ENCODE measurements at places on chromosomes 12 and 14.

- DNase-seq = no peak
These were observed 114.7 kb downstream of the FBXL14 start for GRCh38 chr12:1479645-1480044.

DNA sequence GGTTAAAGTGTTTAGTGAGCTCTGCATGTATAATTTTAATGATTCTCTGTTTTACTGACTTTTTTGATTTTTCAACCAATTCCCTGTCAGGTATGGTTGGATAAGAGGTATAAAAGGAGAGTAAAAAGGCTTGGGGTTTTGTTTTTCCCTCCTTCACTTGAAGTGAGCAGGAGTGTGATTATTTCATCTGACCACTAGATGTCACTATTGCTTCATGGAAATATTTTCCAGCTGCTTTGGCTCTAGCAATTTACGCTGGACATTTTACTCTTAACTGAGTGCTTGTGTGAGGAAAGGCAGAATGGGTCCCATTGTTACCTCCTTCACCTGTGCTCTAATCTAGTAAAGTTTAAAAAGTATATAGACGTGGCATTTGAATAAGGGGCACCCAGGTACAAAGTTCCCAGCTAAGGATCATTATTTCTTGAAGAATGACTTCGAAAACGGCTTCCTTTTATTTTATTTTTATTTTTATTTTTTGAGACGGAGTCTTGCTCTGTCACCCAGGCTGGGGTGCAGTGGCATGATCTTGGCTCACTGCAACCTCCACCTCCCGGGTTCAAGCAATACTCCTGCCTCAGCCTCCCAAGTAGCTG, 66.5 kb downstream of the TBC1D30 start:
- DNase-seq = no peak

DNA sequence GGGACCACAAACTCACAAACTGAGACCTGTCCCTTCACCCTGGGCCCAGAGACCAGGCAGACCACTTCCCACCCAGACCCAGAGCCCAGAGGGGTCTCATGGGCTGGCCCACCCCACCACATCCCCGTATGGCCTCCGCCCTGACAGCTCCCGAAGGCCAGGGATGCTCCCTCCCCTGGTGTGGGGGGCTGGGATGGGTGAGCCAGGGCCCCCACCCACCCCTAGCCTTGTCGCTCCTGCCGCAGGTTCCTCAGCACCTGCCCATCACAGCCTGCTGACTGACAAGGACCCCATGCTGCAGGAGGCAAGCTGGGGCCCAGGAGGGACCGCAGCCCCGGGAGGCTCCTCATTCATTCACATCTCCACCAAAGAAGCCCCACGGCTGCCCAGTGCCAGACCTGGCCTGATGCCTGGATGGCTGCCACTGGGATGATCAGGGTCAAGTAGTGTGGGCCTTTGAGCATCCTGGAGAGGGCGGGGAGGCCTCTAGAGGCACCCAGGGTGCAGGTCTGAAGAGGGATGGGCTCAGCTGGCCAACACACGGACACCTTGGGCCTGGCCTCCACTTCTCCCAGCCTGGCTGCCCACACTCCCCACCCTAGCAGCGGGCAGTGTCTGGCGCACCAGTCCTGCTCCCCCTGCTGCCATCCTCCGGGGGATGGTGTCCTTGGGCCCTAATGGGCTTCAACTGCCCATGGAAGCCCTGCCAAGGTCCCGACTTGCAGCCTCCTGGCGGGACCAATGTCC, 24.7 kb upstream of the GPR132 start:
- no peak for DNase-seq

GRCh38 chr14:33636716-33637115, 314.2 kb downstream of the EGLN3 start:
- DNase-seq = no peak

GRCh38 chr12:57893431-57894353, 47.2 kb upstream of the CTDSP2 start:
- no peak for DNase-seq

- no peak for DNase-seq
These were observed 52.6 kb upstream of the OTX2 start for GRCh38 chr14:56862836-56863235.

DNA sequence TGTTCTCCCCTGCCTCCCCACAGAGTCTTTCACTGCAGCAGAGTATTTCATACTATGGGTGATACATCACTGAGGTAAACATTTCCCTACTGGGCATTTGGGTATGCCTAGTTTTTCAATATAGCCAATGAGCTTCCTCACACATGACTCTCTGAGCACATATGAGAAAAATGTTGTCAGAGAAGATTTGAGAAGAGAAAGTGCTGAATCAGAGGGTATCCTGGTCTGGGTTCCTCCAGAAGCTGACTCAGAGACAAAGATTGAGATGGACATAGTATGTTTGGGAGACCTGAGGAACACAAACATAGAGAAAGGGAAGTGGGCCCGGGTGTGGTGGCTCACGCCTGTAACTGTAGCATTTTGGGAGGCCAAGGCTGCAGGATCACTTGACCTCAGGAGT, 12.6 kb downstream of the SLC8B1 start:
- no peak for DNase-seq

- DNase-seq = no peak
These were observed 40.9 kb upstream of the A2ML1 start for GRCh38 chr12:8781381-8782127.

GRCh38 chr12:104790296-104791125, 167.6 kb downstream of the SLC41A2 start:
- peak; percentile 13 for DNase-seq

DNA sequence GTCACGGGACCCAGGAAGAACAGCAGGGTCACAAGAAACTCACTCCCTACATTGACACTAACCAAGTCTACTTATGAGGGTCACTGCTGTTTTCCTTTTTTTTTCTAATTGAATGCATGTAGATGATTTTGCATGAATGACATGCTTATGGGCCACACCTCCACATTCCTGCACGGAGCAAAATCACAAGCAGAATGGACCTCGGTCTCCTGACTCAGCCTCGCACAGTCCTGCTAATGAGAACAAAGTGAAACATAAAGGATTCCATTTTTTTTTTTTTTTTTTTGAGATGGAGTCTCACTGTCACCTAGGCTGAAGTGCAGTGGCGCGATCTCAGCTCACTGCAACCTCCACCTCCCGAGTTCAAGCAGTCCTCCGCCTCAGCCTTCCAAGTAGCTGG, 12.3 kb downstream of the SCARB1 start:
- no peak for DNase-seq

GRCh38 chr12:34339922-34340321, 317.6 kb downstream of the ALG10 start:
- DNase-seq = no peak

- DNase-seq = no peak
These were observed 195.7 kb upstream of the LRIG3 start for GRCh38 chr12:59115995-59116394.

GRCh38 chr14:88352698-88353097, 29.6 kb upstream of the KCNK10 start:
- DNase-seq = no peak

DNA sequence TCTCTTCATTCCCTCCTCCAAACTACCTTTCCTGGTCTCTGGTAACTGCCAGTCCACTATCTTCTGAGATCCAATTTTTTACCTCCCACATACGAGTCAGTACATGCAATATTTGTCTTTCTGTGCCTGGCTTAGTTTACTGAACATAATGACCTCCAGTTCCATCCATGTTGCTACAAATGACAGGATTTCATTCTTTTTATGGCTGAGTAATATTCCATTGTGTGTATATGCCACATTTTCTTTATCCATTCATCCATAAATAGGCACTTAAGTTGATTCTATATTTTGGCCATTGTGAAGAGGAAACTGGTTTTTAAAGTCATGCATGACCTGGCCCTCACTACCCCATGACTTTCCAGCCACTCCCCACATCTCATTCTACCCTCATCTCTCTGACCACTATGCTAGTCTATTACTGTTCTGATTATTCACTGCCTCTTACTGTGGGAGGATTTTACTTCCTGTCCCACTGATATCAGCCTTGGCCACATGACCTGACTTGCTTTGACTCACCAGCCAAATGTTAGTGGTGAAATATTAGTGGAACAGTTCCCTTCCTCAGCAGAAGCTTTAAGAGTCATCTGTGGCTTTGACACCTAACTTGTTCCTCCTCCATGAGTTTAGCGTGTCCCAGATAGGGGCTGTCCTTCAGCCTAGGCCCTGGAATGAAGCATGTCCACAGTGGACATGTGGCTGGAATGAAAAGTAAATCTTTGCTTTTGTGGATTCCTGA, 52.2 kb downstream of the GOLGA5 start:
- no peak for DNase-seq

DNA sequence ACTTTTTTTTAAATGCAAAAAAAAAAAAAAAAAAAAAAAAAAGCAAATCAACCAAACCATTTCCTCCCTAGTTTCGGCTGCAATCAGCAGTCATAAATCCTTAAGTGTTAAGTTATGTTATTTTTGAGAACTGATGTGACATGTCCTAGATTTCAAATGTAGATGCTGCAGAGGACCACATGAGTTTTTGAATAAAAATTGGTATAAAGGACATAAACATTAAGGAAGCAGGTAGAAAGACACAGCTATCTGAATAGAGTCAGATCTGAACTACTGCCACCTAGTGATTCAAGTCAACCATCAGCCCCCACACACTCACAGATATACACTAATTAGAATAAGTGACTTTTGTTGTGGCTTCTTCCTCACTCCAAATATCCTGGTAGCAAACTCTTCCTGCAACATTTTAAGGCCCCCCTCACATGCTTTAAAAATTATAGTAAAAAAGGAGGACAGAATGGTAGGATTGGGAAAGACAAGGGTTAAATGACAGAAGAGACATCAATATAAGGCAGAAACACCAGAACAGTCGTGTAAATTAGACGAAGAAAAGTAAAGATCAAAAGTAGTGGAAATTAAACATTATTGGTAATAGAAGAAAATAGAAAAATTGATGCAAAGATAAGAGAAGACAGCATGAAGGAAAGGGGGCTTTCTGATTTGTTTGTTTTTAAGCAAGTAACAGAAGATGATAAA, 394.5 kb upstream of the ATP2B1 start:
- no peak for DNase-seq

DNA sequence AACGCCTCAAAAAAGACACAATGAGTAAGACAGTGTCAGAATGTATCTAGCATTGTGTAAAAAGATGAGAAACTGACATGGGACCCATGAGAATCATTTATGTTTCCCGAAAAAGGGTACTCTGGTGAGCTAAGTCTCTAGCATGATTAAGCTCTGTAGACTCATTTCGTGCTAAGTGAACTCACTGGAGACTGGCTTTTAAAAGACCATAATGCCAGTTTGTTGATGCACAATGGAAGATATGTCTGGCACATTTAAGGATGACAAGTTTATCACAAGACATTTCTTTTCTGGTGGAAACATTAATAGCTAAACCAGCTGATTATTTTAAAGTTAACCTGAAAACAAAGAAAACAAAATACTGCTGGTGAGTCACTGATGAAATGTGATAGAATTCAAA, 233.5 kb downstream of the SLC2A13 start:
- DNase-seq = no peak

GRCh38 chr14:24130380-24130716, at the start of gene FITM1:
Gene FITM1, plus strand, starts transcription at chr14:24130659. Its CDS starts 905 bp downstream, at chr14:24131564.
- no peak for DNase-seq

- DNase-seq = no peak
These were observed 5.7 kb downstream of the PTHLH start for GRCh38 chr12:27966870-27967269.

GRCh38 chr12:112808156-112808555, 16.6 kb downstream of the RPH3A start:
- no peak for DNase-seq

DNA sequence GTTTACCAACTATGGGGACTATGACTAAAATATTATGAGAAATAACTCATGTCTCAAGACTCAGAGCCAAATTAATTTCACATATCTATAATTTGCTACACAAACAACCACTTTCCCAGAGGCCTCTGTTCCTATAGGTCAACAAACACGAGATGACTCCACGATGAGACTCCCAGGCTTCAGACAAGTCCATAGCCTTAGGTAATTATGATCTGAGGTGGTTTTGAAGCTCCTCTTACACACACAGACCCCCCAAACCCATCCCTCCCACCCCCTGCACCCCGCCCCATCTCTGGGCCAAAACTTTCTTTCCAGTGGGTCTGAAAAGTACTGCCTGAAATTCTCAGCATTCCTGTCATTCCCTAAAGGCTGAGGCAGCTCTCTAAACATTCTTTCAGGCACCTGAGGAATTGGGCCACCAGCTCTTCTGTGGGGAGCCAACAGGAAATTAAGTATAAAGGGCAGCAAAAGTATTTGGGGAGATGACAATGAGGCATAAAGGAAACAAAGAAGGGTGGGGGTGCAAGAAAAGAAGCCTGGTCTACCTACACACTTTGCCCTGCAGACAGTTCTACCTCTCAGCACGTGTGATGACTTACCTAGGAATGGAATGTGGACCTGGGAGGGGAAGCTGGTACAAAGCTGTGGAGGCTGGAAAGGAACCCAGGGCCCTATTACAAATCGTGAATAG, 143.6 kb downstream of the PAWR start:
- no peak for DNase-seq

DNA sequence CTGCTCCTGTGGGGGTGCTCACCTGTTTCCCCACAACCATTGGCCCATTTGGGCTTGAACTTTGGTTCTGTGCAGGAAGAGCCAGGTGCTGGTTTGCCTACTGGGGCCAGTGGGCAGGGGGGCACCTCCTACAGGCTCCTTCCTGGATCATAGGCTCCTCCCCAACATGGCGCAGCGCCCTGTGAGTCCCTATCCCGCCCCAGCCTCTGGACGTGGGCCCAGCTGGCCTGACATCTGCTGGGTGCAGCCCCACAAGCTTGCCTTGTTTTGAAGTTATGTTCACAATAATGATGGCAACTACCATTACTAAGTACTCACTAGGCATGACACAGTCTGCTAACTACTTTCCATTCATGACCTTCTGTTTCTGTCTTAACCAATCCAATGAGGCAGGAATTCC, 147.8 kb downstream of the RBM19 start:
- DNase-seq = no peak
